ENCODE measurements at places on chromosomes 13 and 19.
A peak's percentile ranks its signal among the peaks of the same experiment; 100 is the strongest.

DNA sequence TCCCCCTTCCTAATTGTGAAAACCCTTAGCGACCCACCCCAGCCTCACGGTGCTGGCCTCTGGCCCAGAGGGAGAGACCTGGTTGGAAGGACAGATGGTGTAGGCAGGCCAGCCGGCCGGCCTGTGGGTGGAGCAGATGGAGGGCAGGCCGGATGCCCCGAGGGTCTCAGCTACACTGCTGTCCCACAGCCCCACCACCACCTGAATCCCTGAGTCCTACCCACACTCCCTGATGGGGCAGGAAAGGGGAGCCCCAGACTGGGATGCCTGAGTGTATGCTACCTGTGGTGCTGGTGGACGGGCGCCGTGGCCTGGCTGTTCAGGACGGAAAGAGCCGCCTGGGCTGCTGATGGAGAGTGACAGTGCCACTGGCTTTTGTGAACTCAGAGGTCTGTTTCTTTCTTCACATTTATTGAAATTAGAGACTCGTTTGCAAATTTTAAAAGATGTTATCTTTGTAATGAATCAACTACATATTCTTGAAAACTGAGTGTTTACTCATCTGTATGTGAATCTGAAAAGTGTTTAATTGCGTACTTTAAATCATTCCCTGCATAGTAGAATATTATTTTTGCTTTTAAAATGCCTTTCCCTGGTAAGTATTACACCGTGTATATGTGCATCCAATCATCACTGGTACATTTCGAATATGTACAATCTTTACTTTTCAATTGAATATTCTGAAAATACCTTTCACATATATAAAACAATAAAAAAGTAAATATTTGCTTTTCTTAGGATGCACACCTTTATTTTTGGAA is 35.7 kb downstream of the TFDP1 start:
- no peak for ATAC-seq

DNA sequence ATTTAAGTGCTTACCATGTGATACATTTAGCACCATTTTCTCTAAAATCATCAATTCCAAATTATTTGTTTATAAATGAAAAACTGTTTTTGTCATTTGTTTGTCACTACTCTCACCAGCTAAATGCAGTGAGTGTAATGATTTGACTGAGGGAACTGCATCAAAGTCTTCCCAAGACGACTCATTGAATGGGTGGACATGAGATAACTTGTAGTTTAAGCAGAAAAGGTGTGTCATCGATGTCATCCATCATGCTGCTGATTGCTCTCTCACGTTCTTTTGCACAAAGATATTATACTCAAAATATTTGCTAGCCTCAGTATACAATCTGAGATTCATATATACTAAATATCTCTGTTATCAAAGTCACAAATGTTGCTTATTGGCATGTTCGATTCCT is 366.5 kb downstream of the IRS2 start:
- ATAC-seq = no peak

- no peak for ATAC-seq
Observed at GRCh38 chr13:82800391-82800790, 1081.9 kb downstream of the SLITRK1 start.

DNA sequence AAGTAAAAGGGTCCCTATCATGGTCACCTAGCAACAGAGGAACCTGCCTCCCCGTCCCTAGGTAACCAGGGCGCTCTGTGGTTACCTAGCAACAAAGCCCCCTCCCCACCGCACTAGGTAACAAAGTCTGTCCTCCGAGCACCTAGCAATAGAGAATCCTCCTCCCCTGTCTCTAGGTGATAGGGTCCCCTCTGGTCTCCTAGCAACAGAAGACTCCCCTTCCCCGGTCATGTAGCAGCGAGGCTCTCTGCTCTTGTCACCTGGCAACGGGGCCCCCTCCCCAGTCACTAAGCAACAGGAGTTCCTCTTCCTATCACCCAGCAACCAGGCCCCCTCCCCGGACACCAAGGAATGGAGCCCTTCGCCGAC is 307 bp downstream of the JOSD2 start:
- no peak for ATAC-seq

DNA sequence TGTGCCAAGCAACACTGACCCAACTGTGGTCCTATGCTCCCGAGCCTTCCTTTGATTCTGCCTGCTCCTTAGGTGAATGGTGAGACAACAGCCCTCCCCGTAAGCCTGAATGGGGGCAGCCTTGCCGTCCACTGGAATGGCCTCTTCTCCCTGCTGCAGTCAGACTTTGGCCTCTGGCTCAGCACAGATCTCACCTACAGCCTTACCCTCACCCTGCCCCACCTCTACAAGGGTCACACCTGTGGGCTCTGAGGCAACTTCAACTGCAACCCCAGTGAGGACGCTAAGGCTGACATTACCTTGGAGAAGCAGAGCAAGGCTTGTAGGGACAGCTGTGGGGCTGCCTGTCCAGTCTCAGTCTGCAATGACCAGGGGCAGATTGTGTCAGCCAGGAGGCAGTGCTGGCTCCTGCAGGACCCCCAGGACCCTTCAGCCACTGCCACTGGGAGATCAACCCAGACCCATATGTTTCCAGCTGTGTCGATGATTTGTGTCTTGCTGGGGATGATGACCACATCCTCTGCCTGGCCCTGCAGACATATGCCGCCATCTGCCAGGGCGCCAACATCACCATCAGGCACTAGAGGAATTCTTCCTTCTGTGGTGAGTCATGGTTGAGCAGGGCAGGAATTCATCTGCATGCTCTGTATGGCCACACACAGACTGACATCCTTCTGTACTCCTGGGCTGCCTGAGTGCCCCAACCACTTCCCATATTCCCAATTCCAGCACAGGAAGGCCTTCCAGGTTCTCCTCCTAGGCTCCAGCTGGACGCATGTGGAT is 27.3 kb upstream of the FXYD3 start:
- no peak for ATAC-seq

DNA sequence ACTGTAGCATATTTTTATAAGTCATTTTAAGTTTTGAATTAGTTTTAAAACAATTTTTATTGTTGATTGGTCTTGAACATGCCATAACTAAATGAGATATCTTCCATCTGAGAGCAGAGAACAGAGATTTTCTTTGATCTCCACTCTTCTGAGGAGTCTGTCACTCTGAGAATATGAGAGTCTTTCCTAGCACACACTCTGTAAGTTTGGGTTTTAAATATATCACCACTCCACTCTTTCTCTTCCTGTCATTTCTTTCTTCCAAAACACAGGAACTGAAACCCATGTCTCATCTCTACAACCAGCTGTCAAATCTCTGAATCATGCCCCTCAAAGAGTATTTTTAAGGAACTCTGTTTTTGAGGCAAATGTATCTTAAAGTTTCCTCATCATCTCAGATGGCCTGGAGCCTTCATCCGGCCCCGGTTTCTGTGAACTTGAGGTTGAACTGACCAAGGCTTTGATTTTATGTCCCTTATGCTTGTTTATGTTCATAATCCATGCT is 698.2 kb upstream of the SGCG start:
- ATAC-seq = no peak

GRCh38 chr13:50079655-50080202 is 64.5 kb downstream of the KCNRG start:
- ATAC-seq = no peak

GRCh38 chr13:105083992-105084391 is 1451.5 kb downstream of the EFNB2 start:
- no peak for ATAC-seq

- no peak for ATAC-seq
Observed at GRCh38 chr13:76307142-76307541, 579.1 kb downstream of the KCTD12 start.

DNA sequence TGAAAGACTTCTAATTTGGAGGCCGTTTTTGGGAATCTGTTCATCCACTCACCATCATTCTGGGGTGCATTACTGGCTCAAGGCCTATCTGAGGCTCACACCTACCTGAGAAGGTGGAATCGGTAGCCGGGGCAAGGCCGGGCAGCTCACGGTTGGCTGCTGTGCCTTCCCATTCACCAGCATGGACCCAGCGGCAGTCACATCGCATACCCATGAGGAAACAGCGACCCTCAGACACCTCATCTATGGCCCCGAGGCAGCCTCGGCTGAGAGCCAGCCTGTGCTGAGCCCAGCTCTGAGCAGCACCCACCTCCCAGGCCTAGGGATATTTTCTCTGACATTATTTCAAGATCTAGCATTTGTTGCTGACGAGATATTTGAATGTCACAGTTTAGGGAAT is 130.5 kb downstream of the ATP11A start:
- no peak for ATAC-seq

GRCh38 chr19:18401580-18402112 is 4.2 kb upstream of the LRRC25 start:
- ATAC-seq = peak; percentile 76

DNA sequence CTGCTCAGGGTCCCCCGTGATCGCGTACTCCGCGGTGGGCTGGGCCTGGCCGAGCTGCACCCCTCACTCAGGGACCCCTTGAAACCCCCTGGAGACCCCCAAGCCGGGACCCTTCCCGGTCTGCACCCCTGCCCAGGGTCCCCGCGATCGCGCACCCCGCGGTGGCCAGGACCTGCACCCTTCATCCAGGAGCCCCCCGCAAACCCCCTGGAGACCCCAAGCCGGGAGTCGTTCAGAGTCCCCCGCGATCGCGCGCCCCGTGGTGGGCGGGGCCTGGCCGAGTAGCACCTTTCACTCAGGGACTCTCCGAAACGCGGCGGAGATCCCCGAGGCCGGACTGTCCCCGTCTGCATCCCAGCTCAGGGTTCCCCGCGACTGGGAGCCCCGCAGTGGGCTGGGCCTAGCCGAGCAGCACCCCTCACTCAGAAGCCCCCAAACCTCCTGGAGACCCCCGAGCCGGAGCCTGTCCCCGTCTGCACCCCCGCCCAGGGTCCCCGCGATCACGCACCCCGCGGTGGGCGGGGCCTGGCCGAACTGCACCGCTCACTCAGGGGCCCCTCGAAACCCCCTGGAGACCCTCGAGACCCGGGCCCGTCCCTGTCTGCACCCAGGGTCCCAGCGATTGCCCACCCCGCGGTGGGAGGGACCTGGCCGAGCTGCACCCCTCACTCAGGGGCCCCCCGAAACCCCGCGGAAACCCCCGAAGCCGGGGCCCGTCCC is 748 bp downstream of the LMNB2 start:
- no peak for ATAC-seq

GRCh38 chr19:46466536-46467196 is 4.7 kb downstream of the PNMA8A start:
- no peak for ATAC-seq

GRCh38 chr19:1394252-1395193 is 6.8 kb downstream of the GAMT start:
- peak; percentile 11 for ATAC-seq

DNA sequence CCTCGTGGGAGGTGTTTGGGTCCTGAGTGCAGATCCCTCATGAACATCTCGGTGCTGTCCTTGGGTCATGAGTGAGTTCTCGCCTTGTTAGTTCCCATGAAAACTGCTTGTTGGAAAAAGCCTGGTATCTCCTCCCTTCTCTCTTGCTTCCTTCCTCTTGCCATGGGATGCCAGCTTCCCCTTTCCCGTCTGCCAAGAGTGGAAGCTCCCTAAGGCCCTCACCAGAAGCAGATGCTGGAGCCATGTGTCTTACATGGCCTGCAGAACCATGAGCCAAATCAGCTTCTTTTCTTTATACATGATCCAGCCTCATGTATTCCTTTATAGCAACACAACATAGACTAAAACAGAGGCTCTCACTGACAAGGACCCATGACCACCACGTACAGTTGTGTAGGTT is 8.2 kb downstream of the ADGRE2 start:
- ATAC-seq = no peak

DNA sequence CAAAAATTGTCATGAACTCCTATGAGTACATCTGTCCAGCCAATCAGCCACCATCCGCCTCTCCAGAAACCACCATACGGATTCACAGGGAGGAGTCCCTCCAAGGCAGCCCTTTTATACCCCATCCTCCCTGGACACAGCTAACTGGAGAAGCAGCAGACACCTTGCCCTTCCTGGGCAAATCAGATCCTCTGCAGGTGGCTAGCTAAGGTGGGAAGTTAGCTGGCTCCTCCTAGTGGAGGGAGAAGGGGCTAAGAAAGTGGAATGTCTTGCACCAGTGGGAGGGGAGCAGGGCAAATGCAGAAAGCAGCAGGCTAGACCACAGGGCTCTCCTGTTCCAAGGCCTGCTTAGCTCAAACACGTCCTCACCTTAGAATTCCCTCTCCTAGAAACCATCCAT is 46.2 kb upstream of the UQCRFS1 start:
- no peak for ATAC-seq

GRCh38 chr19:19655051-19655594 is 8.4 kb downstream of the ATP13A1 start:
- ATAC-seq = no peak

GRCh38 chr19:27742041-27742440 is 1470.9 kb downstream of the UQCRFS1 start:
- ATAC-seq = no peak

DNA sequence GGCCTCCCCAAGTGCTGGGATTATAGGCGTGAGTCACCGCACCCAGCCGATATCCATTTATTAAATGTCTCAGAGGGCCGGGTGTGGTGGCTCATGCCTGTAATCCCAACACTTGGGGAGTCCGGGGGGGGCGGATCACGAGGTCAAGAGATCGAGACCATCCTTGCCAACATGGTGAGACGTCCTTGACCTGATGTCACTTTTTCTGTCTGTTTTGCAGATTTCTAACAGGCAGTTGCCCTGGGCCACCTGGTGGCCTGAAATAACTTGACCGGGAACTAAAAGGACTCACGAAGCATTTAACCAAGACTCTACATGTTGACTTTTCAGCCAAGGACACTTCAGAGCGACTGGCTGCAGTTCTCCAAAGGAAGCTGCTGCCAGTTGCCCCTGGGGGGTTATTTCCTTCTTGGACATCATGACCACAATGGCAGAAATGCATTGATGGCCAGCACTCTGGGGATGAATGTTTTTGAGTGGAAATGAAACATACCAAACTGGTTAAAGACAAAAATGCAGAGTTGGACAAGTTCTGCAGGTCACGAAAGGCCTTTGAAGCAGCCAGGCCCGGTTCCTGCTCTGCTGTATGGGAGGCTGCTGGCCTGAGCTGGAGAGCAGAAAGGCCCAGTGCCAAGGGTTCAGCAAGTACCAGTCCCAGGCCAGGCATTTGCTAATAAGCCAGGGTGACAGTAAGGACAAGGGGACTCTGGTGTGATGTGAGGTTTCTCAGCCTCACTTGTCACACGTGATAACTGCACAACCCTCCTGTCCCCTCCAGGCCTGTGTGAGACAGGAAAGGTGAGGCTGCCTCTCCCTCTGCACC is 8.3 kb downstream of the ZNF837 start:
- no peak for ATAC-seq

DNA sequence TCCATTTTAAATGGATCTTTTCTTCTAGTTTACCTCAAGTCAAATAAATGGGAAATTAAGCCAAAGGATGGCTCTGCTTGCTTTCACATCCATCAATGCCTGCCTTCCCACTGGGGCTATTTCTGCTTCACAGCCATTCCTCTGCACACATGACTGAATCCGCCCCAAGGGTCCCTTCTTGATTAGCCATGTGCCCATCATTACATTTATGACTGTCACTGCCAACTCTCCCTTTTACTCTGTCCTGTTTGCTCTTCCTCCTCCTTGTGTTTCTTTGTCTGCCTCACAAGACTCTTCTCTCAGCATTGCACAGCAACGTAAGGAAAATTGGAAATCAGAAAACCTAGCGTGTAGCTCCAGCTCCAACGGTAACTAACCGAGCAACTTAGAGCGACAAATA is 410.2 kb downstream of the TBC1D4 start:
- no peak for ATAC-seq

Measured in gastroesophageal sphincter (tissue), 4 donors.